Fibroblast of skin of right biceps (primary cell): ENCODE measurements at places on chromosomes 6 and 20.

DNA sequence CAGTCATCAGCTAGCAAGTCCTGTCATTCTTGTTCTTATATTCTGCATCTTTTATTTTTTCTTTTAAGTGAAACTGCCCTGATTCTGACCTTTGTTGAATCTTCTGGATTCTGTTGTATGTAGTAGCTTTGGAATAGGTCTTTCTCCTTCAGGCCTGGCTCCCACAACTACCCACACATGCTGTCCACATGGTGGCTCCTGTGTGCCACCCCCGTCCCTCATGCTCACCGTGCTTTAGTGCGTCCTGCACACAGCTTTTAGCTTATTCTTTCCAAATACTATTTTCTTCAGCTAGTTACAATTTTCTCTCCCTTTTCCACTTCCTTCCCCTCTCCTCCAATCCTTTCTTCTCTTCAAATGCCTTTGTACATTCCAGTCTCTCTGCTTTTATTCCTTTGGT, 61.8 kb downstream of the CTNNBL1 start:
- peak; percentile 17 for DNase-seq

- DNase-seq = peak; percentile 56
Observed at GRCh38 chr6:159110013-159110412, 59.2 kb upstream of the FNDC1 start.

- DNase-seq = peak; percentile 22
Observed at GRCh38 chr20:15706719-15707118, 866.5 kb downstream of the KIF16B start.

- DNase-seq = peak; percentile 73
Observed at GRCh38 chr6:113936093-113936934, 34.6 kb downstream of the HDAC2 start.

- peak; percentile 25 for DNase-seq
Observed at GRCh38 chr20:60513141-60513540, 554.9 kb downstream of the CDH26 start.

GRCh38 chr6:19410481-19410880, 426.7 kb upstream of the ID4 start:
- peak; percentile 46 for DNase-seq

GRCh38 chr6:1182722-1183521, 129.0 kb upstream of the FOXQ1 start:
- no peak for DNase-seq

DNA sequence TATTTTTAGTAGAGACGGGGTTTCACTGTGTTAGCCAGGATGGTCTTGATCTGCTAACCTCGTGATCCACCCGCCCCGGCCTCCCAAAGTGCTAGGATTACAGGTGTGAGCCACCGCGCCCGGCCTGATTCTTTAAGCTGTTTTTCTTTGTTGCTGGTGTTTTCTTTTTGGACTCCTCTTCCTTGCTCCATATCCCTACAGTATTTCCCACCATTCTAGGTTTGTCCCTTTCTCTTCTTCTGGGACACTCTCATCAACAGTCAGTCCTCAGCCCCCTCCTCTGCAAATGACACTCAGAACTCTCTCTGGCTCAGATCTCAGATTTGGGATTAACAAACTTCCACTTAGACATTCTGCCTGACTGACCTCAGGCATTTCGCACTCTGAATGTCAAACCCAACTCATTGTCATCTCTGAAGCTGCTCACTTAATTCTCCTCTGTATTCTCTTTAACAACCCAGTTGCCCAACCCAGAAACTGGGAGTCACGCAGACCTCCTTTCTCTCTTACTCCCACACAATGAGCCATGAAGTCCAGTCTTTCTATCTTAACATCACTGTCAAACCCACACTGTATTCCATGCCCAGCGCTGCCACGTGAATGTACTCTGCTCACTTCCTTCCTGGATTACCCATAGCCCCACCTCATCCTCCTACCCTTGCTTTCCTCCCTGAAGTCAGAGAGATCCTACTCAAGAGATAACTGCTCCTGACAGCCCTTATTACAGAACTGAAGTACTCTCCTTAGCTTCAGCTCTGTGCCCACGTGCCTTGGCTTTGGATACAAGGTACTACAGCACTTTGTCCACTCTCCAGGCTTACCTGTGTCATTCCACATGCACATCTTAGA, 2.6 kb downstream of the MPIG6B start:
- DNase-seq = no peak

- peak; percentile 53 for DNase-seq
Observed at GRCh38 chr20:32231847-32232246, 24.2 kb downstream of the POFUT1 start.

DNA sequence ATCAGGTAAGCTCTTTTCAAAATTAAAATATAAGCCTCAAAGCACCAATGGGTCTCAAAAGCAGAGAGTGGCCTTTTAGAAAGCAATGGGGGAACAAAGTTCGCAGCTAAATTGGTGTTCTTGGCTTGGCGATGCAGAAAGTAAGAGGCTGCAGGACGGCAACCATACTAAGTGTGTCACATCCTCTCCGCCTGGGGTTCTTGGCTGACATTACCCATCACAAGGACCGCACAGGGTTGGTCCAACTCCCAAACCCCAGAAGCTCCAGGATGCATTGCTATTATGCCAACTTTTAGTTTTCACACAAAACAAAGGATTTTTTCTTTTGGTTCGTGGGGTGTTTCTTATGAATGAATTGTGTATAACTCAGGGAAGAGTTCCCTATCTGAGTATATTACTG, 124.8 kb downstream of the PRKN start:
- no peak for DNase-seq
